Putamen (tissue), 1 donor: ENCODE measurements at places on chromosomes 4 and X.

DNA sequence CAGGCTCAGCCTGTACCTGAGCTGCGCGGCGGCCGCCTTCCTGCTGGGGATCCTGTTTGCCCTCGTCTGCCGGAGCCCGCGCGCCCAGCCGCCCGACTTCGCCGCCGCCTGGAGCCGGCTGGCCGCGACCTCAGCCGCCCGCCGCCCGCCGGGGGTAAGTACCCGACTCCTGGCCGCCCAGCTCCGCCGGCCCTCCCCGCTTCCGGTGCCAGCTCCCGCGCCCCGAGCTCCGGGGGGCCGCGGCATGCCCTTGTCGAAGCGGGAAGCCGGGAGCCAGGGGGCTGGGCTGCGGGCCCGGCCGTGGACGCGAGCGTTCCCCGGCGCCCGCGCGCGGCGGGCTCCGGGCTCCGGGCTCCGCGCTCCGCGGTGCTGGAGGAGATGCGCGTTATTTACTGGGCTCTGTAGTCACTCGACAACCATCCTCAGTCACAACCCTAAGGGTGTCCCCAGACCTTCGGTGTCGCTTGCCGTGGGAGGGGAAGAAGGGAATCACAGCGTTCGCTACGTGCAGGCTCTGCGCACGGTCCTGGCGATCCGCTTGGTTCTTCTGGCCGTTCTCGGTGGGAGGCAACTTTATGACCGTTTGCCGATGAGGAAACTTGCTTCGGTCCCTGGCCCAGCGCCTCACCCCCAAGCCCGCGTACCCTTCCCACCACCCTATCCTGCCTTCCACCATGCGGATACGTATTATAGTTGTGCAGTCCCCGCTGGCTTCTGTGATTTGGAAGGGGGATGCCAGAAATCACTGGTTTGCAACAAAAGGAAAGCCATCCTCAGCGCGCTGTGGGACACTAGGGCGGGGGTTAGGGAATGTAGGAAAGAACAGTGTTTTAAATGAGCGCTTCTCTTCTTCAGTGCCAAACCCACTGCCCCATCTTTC is 944 bp downstream of the SNX25 start:
- peak; percentile 34 for DNase-seq

DNA sequence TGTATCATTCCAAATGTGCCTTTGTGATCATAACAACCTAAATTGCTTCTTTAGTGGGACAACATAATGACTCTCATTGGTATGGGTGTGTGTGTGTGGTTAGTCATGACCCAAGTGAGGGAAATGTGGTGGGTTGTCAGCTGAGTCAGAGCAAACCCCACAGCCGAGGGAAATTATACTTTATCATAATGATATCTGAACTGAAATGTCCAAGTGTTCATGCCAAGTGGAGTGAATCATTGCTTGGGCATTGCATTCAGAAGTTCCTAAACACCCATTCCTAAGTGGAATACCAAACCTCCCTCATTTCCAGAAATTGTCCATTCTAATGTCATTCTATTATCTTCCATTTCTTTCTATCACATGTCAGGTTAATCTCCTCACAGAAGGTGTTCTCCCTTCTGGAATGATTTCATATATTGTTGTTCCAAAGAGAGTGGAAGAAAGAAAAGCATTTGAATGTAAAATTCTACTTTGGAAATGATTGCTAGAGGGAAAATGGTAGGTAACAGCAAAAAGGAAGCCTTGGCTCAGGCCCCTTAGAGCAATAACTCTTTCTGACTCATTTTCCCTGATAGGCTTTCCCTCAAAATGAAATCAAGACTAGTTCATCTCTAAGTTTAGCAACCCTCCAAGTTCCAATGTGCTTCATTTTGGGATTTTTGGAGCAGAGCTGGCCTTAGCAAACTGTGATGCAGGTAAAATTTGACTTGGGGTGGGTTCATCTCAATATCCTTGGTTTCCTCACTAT is 230.7 kb upstream of the KCNIP4 start:
- no peak for DNase-seq

DNA sequence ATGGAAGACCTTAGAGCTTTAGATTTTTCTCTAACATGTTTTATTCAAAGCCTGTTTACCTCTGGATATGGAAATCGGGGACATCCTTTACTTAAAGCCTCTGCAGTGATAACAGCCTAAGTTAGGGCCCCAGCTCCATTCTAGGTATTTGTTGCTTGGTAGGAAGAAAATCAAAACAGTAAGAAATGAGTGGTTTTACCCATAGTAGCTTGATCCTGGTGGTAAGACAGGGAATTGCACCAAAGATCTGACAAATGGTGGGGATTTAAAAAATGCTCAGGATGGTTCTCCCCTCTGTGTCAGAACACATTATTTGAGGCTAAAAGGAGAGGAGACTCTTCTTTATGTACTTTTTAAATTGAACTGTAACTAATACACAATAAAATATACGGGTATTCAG is 52.4 kb downstream of the AFF2 start:
- DNase-seq = no peak

DNA sequence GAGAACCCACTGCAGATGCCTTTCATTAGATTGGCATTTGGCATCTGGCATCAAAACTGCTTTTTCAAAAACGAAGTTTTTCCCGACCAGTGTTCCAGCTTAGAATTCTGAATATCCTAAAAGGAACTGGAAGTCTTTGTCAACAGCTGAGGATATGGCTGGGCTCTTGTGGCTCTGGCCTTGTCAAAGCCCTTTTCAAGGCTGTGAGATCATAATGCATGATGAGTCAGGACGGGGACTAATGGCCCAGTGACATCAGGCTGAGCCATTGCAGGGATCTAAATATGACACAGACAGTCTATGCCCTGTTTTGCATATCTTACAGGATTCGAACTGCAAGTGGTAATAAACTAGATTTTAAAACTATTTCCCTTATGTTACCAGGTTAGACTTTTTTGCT is 306.4 kb downstream of the PTTG2 start:
- peak; percentile 86 for DNase-seq

GRCh38 chr4:177287255-177287654 is 22.4 kb upstream of the NEIL3 start:
- no peak for DNase-seq

- DNase-seq = no peak
Observed at GRCh38 chrX:112865464-112866025, 24.9 kb upstream of the AMOT start.

DNA sequence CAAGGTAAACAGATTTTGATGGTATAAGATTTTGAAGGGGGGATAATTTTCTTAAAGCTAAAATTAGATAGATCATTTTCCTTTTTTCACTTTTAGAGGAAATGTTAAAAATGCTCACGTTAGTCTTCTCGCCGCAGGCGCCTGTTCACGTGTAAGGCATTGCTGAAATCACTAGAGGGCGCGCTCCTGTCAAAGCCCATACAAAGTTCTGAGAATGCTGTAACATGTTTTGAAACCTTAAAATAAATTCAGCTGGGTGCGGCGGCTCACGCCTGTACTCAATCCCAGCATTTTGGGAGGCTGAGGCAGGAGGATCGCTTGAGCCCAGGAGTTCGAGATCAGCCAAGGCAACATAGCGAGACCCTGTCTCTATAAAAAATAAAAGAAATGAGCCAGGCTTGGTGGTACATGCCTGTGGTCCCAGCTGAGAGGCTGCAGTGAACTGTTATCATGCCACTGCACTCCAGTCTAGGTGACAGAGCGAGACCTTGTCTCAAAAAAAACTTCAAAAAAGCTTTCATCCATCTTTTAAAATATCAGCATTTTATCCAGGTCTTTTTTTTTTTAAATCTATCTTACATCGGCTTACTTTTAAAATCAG is 138.0 kb downstream of the RBMX2 start:
- DNase-seq = peak; percentile 19

- DNase-seq = no peak
Observed at GRCh38 chrX:136380010-136380769, 79.4 kb downstream of the ADGRG4 start.

GRCh38 chrX:83508526-83509253 is 600 bp downstream of the POU3F4 start:
- no peak for DNase-seq

GRCh38 chr4:165410214-165410613 is 31.4 kb downstream of the CPE start:
- DNase-seq = no peak

DNA sequence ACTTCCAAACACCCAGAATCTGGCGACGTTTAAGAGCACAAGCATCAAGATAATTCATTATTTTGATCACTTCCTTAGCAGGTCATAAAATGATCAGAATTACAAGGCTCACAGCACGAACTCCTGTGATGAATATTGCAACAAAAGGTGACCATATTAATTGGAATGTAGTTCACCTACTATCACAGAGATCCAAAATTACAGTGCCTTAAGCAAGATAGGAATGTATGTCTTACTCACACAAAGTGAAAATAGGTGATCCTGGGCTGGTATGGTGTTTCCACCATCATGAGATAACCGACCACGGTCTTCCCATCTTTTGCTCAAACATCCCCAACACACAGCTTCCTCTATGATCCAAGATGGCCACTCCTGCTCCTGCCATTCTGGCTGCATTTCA is 131.2 kb downstream of the SCFD2 start:
- no peak for DNase-seq

GRCh38 chrX:2682565-2683177 is 8.4 kb upstream of the CD99 start:
- no peak for DNase-seq

GRCh38 chrX:132795181-132795580 is 163.2 kb downstream of the HS6ST2 start:
- DNase-seq = no peak

DNA sequence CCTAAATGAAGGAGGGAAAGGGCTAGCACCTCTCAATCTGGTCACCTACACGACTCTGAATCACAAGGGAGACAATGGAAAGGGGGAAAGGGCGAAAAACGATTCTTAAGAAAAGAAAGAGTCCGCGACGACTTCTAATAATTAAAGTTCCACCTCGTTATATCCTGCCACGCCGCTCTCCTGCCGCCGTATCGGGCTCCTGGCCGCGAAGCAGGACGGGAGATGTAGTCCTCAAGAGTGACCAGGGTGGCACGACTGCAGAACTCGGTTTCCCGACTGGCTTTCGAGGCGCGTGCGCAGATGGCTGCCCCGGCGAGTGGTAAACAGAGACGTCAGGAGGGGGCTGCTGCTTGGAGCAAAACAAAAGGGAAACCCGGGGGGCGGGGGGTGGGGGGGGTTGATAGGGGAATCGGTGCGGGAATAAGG is at the start of gene FOXO4:
Gene FOXO4 (plus strand): TSS at position 297 of the 426 bp plus-strand sequence. CDS start 678 bp downstream, outside the sequence.
- DNase-seq = peak; percentile 91

- DNase-seq = no peak
Observed at GRCh38 chr4:147057611-147058190, 112.0 kb upstream of the TTC29 start.

DNA sequence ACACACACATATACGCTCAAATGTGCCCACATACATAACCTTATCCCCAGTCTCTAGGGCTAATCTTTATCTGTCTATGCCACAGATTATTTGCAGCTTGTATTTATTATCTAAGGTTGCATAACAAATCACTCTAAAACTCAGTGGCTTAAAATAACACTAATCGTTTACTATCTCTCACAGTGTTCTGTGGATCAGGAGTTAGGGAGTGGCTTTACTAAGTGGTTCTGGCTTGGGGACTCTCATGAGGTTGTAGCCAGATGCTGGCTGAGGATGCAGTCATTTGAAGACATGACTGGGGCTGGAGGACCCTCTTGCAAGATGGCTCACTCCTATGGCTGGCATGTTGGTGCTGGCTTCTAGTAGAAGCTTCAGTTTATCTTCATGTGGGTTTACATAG is 68.5 kb upstream of the LNX1 start:
- DNase-seq = no peak

- DNase-seq = no peak
Observed at GRCh38 chr4:1403177-1403583, 3.1 kb downstream of the NKX1-1 start.

- no peak for DNase-seq
Observed at GRCh38 chr4:90845777-90846176, 718.6 kb downstream of the CCSER1 start.

DNA sequence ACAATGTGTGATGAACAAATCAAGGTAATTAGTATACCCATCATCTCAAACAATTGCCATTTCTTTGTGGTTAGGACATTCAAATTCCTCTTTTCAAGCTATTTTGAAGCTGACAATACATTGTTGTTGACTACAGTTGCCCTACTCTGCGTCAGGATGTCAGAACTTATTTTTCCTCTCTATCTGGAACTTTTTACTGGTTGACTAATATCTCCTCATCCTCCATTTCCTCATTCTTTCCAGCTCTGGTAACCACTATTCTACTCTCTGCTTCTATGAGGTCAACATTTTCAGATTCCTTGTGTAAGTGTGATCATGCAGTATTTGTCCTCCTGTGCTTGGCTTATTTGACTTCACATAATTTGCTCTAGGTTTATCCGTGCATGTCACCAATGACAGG is 240.5 kb upstream of the HS3ST1 start:
- DNase-seq = no peak

GRCh38 chr4:1463088-1463926 is 57.1 kb upstream of the NKX1-1 start:
- DNase-seq = no peak

DNA sequence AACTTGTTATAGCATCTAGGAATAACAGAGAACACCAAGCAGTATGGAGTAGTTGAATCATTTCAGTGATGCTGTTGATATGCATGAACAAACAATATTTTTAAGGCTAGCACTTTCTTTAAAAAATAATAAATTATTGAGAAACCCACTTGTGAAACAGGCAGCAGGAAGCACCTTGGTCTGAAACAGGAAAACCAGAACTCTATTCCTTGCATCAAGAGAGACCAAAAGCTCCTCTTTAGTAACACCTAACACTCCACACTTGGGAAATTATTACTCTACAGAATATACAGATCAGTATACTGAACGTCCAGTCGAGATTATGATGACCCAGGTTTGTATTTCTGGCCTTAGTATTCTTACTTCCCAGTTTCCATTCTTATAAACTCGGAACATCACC is 129.0 kb downstream of the ARAP2 start:
- DNase-seq = no peak

DNA sequence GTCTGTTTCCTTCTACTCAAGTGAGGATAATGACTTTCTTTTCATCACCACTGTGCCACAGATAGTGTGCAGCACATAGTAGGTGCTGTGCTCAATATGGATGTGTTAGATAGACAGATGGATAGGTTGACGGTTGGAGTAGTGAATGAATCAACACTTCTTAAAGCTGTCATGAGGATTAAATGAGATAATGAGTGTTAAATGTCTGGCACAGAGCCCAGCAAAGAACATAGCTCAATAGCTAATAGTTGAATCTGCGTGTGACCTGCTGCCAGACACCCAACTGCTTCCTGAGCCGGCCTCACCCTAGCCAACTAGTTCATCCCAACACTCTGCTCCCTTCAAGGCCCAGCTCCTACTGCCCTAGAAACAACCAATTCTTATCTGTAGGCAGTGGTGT is 67.7 kb upstream of the PJA1 start:
- no peak for DNase-seq

DNA sequence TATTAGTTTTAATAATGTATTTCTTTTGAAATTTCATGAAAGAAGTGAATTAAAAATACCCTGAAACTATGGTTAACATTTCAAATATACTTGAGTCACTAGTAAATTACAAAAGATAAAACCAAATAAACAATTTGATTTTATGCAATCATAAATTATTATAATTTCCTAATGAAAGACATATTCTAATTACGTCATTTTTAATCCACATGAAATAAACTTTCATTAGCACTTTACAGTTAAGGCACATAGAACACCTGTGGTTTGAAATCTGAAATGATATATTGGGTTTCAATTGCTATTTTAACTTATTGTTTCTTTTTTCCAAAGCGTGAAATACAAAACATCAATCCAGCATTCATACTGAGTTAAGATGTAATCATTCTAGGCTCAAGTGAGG is 1492.5 kb upstream of the PABPC4L start:
- no peak for DNase-seq
